Naive thymus-derived CD8-positive, alpha-beta T cell (primary cell): ENCODE measurements at places on chromosomes 11 and 22. TPM values are rescaled to one million over a fixed set of nuclear protein-coding genes. Genes with fewer than 3 reads are reported as not detected.

DNA sequence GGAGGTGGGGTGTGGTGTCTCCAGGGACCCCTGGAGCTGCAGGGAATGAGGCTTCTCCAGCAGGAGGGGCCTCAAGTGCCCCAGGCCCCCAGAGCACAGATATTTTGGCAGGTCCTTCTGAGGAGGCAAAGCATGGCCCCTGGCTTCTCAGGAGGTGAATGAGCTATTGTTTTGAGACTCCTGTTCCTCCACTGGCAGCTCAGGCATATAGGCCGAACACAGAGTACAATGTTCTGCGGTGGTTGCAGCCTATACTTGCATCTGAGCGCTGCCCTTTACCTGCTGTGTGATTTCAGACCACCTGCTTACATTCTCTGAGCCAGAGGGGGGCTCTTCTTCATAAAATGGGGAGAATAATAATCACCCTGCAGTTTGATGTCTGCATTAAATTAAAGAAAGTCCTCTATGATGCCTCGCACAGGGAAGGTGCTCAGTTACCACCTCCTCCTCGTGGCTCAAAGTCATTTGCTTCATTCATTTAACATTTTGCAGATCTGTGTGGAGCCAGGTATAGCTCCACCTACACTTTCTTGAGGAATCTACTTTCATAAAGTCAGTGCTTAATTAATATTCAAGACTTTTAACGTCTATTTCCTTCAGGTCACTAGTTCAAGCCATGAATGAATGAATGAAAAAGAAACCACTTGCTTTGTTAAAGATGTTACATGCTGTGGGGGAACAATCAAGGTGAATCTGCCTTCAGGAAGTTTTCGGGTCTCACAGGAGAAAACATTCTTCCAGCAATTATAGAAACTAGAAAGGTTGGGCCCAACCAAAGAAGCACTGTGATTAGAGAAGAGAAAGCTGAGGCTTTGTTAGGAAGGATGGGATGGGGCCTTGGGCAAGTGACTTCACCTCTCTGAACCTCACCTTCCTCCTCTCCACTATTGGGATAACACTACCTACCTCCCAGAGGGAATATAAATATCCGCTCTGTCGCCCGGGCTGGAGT, 68.4 kb downstream of the ADAMTS15 start:
- H3K27me3 ChIP-seq: no peaks in the 10 kb centered on the region
- no peaks in the 10 kb centered on the region for H3K36me3 ChIP-seq
- DNase-seq: no peak
- H3K4me3 ChIP-seq: no peak overlapping the region
- H3K4me1 ChIP-seq: no peaks in the 10 kb centered on the region

DNA sequence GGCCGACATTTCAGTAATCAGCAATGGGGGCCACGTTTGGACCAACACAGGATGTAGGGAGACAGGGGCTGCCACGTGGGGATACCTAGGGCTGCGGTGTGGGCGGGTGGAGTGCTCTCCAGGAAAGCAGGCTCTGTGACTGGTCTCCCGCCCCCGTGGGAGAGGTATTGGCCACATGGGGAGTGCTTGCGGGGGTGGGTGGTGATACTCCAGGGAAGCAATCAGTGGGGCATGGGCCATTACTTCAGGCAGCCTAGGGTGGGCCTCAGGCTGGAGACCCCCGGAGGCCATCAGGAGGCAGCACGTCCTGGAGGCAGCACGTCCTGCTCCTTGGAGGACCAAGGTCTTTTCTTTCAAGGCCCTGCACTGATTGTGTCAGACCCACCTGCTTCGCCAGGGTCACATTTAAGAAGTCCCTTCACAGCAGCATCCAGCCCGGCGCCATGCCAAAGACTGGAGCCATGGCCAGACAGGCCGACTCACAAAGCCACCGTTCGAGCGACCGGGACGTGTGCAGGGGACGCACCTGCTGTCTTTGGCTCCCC, 3.0 kb upstream of the MUC2 start:
- no peaks in the 10 kb centered on the region for H3K27me3 ChIP-seq
- H3K4me1 ChIP-seq: no peaks in the 10 kb centered on the region
- no peaks in the 10 kb centered on the region for H3K36me3 ChIP-seq
- DNase-seq: no peak
- no peak overlapping the region for H3K4me3 ChIP-seq
- H3K27ac ChIP-seq: no peak overlapping the region

- H3K27me3 ChIP-seq: no peaks in the 10 kb centered on the region
- no peaks in the 10 kb centered on the region for H3K4me1 ChIP-seq
- H3K36me3 ChIP-seq: no peaks in the 10 kb centered on the region
- no peak overlapping the region for H3K27ac ChIP-seq
These were observed 45.8 kb upstream of the FIBIN start for GRCh38 chr11:26947904-26948639.

- no peaks in the 10 kb centered on the region for H3K4me1 ChIP-seq
- no peaks in the 10 kb centered on the region for H3K27me3 ChIP-seq
- H3K36me3 ChIP-seq: no peaks in the 10 kb centered on the region
- no peak for DNase-seq
- H3K4me3 ChIP-seq: no peak overlapping the region
These were observed 265.2 kb downstream of the KCNA4 start for GRCh38 chr11:29751618-29752017.

OR51I1 gene
- total RNA-seq: not detected

DNA sequence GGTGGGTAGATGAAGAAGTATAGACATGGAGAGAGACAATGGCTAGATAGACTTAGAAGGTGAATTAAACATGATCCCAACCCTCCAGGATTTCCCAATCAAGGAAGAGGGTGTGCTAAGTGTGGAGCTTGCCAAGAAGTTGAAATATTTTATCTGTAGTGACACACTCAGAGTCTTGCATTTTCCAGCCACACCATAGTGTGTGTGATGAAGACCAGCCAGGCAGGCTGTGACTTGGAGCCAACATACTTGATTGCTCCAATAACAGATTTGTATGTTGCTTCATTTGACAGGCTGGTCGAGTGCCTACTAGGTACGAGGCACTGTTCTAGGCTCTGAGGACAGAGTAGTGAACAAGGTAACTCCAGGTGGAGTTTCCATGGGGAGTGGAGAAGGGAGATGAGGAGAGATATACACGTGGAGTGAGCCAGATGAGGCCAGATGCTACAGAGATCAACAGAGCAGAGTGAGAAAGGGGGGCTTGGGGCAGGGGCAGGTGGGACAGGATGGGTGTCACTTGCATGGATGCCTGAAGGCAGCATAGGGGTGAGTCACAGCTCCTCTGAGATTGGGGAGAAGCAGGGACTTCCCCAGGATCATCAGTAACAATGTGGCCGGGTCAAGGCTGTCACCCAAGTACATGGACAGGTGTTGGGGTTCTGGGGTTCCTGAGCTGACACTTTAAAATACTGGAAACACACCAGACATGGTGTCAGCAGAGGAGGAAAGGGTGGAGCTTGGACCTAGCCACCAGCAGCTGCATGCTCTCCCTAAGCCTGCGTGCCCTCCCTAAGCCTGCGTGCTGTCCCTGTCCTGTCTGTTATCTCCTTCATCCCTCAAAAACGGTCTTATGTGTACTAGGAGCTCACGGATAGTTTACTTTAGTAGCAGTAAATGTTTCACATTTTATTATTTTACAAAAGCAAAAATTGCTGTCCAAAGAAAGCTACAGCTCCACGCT, 23.6 kb downstream of the PDGFB start:
- no peak overlapping the region for H3K4me3 ChIP-seq
- H3K36me3 ChIP-seq: no peaks in the 10 kb centered on the region
- peaks cover 6% of the 10 kb centered on the region for H3K4me1 ChIP-seq

GRCh38 chr11:115927823-115928329, 423.7 kb upstream of the CADM1 start:
- no peak overlapping the region for H3K4me3 ChIP-seq
- H3K27me3 ChIP-seq: peaks cover 4% of the 10 kb centered on the region
- no peak overlapping the region for H3K27ac ChIP-seq

DNA sequence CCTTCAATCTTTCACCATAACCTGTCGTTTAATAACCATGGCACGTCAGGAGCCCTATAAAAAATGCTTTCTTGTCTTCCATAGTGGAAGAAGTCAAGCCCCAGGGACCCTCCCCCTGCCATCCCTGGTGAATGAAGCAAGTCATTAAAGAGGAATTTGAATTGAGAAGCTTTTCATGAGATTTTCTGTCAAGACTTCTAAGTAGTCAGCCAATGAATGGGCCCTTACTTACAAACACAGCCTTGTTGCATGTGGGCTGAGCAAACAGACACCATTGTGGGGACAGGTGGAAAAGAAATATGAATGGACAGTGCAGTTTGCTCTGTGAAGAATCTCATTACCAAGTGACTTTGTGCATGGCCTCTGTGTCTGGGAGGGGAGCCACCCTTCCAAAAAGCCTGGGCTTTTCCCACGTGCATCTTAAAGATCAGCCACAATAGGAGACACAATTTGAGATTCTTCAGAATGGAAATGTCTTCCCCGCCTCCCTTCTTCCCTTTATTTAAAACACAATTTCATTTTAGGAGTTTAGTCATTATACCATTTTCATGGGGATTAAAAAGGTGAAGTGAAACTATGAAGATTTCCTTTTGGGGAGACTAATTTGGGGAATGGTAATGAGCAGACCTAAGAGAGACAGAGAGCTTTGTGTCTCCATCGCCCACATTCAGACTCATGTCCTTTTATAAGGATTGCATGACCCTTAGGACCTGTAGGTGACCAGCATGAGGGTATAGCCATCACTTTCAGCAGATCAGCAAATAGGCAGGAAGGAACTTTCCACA, 152.0 kb downstream of the LRRC4C start:
- no peaks in the 10 kb centered on the region for H3K27me3 ChIP-seq
- no peak overlapping the region for H3K27ac ChIP-seq
- no peak for DNase-seq
- H3K4me3 ChIP-seq: no peak overlapping the region

SCGB1D2 gene
- total RNA-seq: not detected

GRCh38 chr11:34356576-34356912, 1.3 kb downstream of the ABTB2 start:
- no peak for DNase-seq
- H3K4me3 ChIP-seq: peak overlapping the region; percentile 88
- H3K27me3 ChIP-seq: peaks cover 43% of the 10 kb centered on the region

GRCh38 chr11:79304599-79305212, 136.1 kb downstream of the TENM4 start:
- no peaks in the 10 kb centered on the region for H3K4me1 ChIP-seq
- no peak overlapping the region for H3K4me3 ChIP-seq
- no peak overlapping the region for H3K27ac ChIP-seq
- H3K36me3 ChIP-seq: no peaks in the 10 kb centered on the region
- peaks cover 6% of the 10 kb centered on the region for H3K27me3 ChIP-seq

SAA4 gene
- not detected for total RNA-seq

DNA sequence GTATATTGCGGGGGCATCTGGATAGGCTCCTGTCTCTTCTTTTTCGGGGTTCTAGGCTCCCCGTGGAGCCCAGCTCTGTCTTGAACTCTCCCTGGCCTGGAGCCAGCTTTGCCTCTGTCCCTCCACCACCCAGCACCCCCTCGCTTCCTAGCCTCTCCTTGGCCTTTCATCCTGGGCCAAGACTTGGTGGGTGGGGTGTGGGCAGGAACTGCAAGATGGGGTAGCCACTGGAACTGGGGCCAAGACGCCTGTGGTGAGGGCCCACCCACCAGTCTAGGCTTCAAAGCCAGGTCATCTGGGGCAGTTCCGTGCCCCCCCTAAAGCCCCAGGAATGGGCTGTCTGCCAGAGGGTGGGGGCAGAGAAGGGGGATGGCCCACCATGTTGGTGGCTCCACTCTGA, 1.7 kb upstream of the CRYBB1 start:
- no peak overlapping the region for H3K4me3 ChIP-seq
- H3K36me3 ChIP-seq: no peaks in the 10 kb centered on the region
- peaks cover 27% of the 10 kb centered on the region for H3K4me1 ChIP-seq
- no peak for DNase-seq
- H3K27me3 ChIP-seq: no peaks in the 10 kb centered on the region

UPB1 gene
- 0.85 TPM for total RNA-seq

- H3K27ac ChIP-seq: peak within 1 kb of the TSS; percentile 52
- peak within 1 kb of the TSS; percentile 36 for H3K4me3 ChIP-seq
- H3K36me3 ChIP-seq: no peaks in the 10 kb centered on the region
- DNase-seq: no peak
- H3K27me3 ChIP-seq: peaks cover 15% of the 10 kb centered on the region
These were observed at the start of gene VSIG2 for GRCh38 chr11:124751741-124752470. Gene VSIG2, minus strand, starts transcription at chr11:124752255. Its CDS starts 118 bp downstream, at chr11:124752137.

CLP1 gene
- 13.5 TPM for total RNA-seq

DNA sequence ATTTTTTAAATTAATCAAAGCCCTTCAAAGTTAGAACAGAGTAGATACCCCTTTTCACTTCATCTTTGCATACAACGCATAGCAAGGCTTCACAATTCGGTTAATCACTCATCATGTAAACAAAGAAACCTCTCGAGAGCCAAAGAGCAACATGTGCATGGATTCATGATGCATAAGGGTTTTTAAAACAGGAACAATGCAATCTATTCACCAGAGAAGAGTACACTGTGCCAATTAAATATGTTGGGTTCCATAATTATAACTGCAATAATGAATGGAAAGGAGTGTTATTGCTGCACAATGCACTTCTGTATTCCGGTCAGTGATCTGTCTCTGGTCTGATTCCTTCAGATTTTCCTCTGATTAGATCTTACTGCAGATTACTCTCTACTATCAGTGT, 45.3 kb downstream of the CADM1 start:
- H3K36me3 ChIP-seq: no peaks in the 10 kb centered on the region
- H3K27ac ChIP-seq: no peak overlapping the region
- no peak for DNase-seq
- H3K4me3 ChIP-seq: no peak overlapping the region
- no peaks in the 10 kb centered on the region for H3K4me1 ChIP-seq
- no peaks in the 10 kb centered on the region for H3K27me3 ChIP-seq

DNA sequence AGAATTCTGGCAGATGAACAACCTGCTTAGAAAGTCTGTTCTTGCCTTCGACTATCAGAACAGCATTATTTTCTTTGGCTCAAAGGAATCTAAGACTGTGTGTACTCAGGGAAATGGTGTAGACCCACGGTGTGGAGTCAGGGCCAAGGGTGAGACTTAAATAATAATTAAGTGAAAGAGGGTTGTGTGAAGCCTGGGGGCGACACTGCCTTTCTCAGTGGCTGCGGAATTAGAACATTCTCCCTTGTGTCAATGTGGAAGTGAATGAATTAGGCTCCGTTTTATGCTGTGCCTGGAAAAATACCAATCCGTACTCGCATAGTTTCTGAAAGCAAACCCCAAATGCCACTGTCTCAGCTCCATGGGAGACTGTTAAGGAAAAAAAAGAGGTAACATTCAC, 50.7 kb downstream of the NAV2 start:
- no peak overlapping the region for H3K27ac ChIP-seq
- peaks cover 13% of the 10 kb centered on the region for H3K27me3 ChIP-seq
- no peaks in the 10 kb centered on the region for H3K4me1 ChIP-seq
- H3K4me3 ChIP-seq: no peak overlapping the region

DNA sequence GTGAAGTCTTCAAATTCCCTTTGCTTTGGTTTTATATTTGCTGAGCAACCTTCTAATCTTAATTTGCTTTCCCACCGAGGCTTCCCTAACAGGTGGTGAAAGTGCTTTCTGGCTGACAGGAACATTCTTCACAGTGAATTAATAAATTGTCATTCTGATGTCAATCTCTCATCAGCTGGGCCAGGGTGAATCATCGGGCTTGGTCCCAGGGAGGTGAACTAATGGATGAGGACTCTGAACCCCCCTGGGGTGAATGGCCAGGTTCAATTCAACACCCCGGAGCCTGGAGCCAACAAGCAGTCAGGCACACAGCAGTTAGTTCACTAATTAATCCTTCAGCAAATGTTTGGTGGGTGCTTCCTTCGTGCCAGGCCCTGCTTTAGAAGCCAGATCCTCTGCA, 155.4 kb upstream of the PDGFD start:
- H3K4me3 ChIP-seq: no peak overlapping the region
- no peaks in the 10 kb centered on the region for H3K4me1 ChIP-seq
- no peaks in the 10 kb centered on the region for H3K36me3 ChIP-seq
- no peak overlapping the region for H3K27ac ChIP-seq
- no peak for DNase-seq

GRCh38 chr11:35464308-35464707, 45.0 kb upstream of the SLC1A2 start:
- no peak for DNase-seq
- H3K27ac ChIP-seq: no peak overlapping the region
